ENCODE measurements at places on chromosomes 12 and 14.

GRCh38 chr12:72241552-72241951 is 30.6 kb upstream of the TRHDE start:
- DNase-seq: no peak

DNA sequence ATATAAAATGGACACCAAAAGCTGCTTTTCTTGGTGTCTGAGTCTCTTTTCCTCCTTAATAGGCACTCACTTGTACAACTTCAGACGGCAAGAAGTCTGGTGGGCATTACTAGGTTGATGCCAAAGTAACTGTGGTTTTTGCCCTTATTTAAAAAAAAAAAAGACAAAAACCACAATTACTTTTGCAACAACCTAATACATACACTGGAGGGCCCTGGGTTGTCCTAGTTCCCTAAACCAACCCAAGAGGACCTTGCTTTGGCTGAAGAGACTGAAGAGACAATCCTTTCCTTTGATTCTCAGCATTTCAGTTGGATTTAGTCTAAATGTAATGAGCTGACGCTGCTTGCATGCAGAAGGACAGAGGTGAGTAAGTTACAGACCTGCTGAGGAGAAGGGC is 16.2 kb upstream of the PLEKHG3 start:
- DNase-seq: no peak

- no peak for DNase-seq
Observed at GRCh38 chr14:92680781-92681650, 67.4 kb downstream of the LGMN start.

- DNase-seq: no peak
Observed at GRCh38 chr14:53766601-53767000, 190.0 kb downstream of the BMP4 start.

DNA sequence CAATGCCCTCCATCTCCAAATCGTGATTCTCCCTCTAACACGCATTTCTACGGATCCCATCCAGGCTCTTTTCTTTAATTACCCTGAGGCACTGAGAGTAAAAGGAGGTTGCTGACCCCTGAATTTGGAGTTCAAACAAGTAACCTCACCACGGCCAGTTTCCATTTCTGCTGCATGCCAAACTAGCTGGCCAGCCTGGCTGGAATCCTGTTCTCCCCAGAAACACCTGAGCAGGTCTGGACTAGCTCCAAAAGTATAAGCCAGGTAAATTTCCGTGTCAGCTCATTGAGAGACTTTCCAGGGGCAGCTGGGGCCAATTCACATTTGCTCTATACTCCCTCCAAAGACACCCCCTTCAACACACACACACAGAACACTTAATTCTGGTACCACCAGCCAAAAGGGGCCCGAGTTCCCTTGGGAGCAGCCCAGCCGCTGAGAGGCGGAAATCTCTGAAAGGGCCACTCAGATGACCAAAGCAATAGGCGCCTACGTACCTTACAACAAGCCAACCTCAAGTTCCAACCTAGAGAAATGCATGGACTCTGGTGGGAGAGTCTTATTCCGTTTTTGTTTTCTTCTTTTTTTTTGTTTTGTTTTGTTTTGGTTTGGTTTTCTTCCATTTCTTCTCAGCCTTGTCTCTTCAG is 131.4 kb downstream of the NDUFA12 start:
- DNase-seq: no peak

- DNase-seq: no peak
Observed at GRCh38 chr14:74952697-74953484, 2.5 kb downstream of the PGF start.

DNA sequence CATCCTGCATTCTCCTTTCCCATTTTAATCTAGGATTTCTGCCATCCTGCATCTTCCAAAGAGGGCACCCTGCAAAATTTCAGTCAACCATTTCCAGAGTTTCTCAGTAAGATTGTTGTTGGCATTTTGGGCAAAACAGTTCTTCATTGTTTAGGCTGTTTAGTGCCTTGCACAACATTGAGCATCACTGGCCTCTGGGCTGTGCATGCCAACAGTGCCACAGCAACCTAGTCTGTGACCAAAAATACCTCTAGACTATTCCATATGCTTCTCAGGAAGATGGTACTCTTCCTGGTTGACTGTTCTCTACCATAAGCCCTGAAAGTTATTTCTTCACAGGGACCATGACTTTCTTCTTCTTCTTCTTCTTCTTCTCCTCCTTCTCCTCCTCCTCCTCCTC is 32.5 kb upstream of the ISM2 start:
- DNase-seq: no peak

GRCh38 chr14:105281371-105282097 is 19.3 kb downstream of the BRF1 start:
- DNase-seq: peak; percentile 46

DNA sequence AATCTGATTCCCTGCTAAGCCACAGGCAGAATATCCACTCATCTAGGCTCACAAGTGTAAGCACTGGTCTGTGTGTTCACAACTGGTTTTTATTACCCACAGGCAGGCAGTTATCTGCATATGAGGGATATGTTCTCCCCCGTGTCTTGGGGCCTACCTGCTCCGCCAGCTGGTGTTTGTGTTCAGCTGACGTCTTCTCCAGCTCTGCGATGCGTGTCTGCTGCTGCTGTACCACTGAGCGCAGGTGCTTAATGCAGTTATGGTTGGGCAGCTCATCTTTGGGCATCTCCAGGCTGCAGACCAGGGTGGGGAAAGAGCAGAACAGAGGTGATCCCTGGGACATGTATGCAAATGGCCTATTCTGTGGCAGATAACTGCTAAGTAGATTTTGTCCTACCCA is 13.7 kb downstream of the RNF41 start:
- no peak for DNase-seq

DNA sequence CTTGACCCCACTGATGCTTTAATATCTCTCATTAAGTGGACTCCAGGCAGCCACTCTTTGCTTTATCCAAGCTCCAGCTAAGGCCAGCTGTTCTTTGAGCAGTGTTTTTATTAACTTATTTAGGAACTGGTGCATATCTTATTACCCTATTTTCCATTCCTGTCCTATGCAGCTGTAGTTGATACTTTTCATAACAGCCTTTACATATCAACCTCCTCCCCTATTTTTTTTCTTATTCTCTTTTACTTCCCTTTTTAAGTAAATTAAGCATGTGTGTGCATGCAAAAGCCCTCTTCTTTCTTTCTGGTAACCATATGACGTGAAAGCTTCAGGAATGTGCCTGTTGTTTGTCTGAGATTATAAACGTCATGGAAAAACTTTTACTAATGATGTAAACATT is 121.2 kb downstream of the PTPRQ start:
- DNase-seq: no peak
